Stimulated activated CD8-positive, alpha-beta memory T cell treated with anti-CD3 and anti-CD28 coated beads, Interleukin-7, amount 100 ng/mL, for 4 hours (primary cell): ENCODE measurements at places on chromosomes 7 and 10.

GRCh38 chr10:65194126-65194525 lies 1672.9 kb downstream of the REEP3 start:
- no peak for DNase-seq

GRCh38 chr10:4316161-4316810 lies 509.7 kb upstream of the AKR1E2 start:
- DNase-seq = no peak

DNA sequence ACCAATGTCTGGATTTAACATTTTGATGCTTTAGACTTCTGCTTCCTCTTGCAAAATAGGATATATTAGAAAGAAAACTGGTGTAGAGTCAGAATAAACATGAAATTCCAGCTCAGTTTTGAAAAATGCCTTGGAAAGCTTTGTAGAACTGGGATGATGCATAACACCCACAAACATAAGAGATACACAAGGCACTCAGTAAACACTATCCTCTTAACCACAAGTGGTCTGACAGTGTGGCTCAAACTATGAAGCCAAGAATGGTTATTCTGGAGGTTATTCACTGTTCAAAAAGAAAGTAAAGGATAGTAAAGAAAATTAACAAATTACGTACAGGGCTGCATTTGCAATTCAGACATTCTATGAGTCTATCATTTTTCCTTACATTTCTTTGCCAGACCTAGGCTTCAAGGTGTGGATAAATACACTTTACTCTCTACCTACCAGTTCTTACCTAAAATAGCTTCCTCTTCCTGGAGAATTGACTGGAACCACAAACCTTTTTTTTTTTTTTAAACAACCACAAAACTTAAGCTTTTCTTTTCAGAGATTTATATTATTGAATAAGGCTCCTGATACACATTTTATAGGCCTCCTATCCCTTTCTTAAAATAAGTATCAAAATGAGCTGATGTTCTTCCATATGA lies 9.0 kb upstream of the RSBN1L start:
- DNase-seq = no peak

- no peak for DNase-seq
These were observed 6.5 kb downstream of the UBE2H start for GRCh38 chr7:129946282-129946681.

GRCh38 chr7:55436457-55436856 lies 71.3 kb downstream of the LANCL2 start:
- no peak for DNase-seq
